HEK293T (cell line): ENCODE measurements at places on chromosomes 12 and 14.

DNA sequence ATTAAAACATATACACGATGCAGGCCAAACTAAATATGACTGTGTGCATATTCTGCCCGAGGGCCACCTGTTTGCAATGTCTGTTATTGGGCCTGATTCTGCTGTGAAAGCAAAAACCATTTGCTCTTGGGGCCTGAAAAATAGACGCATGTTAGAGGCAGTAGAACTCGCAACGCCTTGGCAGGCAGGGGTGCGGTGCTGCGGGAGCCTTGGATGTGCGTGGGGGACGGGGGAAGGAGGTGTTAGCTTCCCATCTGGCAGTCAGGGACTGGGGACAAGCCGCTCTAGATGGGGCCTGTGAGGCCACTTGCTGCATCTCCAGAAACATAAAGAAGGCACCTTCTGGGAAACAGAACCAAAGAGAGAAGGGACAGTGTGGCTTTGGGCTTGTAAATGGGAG, 216.3 kb downstream of the PHETA1 start:
- no peak for DNase-seq

DNA sequence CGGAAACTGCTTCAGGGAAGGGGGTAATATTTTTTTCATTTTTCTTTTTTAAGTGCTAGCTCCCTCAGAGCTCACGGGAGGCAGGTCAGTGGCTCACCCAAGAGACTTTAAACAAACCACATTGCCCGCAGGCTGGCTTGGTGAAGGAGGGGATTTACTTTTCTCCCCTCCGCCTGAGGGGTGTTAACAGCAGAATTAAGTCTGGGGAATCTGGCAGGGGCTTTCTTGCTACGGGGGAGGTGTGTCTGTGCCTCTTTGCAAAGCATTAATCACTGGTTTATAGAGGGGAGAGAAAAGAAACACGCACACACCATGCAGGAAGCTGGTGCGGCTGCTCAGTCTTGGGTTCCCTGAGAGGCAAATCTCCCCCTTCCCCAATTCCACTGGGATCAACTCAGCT, 26.2 kb upstream of the TBX3 start:
- DNase-seq: no peak

DNA sequence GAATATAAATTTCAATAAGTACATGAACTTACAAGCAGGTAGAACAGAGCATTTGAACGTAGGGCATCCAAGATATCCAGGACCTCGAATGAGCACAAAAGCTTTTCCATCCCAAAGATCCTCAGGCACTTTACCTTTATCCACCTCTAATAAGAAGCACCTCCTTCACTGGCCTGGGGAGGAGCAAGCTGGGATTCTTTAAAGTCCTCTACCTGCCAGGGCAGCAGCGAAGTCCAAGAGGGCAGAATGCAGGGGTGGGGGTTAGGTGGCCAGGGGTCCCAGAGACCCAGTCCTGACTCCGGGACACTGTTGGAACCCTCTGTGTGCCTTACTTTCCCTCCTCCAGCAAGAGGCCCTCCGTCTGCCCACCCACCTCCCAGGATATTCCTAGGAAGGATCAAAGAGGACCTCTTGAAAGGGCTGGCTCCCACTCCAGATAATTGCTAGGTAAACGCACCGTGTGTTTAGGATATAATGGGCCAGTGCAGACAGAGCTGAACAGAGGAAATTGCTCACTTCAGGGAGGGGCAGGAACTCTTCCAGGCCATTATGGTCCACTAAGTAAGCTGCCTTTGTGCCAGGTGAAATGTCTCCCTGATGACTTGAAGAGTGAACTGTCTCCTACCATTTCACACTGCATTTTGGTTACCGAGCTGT, 68.1 kb downstream of the TTC9 start:
- DNase-seq: no peak

GRCh38 chr12:122672515-122672914, 30.6 kb downstream of the HCAR2 start:
- DNase-seq: no peak

- DNase-seq: no peak
These were observed 30.9 kb upstream of the WDR89 start for GRCh38 chr14:63672417-63673180.

DNA sequence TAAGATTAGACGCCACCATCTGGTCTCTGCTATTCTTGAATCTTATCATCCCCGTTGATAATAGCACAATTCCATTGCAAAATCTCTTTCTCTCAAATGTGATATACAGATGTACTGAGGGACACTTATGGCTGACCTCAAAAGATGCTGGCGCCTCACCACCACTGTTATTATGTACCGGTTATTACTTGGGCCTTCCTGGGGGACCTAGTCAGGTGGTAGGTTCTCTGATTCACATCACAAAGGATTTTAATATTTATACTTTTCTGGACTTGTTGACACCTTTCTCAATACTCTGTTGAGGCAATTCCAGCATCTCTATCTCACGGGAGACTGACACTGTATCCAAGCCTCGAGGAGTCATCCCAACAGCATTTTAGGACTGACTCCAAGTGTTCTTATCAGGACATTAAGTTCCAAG, 21.3 kb upstream of the FAM234B start:
- no peak for DNase-seq

DNA sequence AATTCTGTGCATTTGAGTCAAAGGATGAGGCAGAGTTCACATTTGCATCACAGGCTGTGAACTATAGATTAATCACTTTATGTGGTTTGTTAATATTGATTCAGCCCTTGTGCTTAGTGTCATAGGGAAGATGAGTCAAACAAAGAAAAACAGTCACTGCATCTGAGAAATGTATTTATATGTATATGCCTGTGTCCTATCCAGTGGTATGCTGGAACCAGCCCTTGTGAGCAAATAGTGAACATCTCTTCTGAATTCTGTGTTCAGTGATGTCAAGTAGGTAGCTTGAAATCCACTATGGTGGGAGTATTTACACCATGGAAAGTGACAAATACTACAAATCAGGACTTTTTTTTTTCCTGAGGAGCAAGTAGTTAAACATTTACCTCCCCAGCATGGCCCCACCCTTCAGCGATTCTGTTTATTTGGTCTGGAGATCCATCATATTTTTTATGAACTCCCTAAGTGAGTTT, 128.5 kb downstream of the HMGA2 start:
- DNase-seq: no peak

- DNase-seq: no peak
These were observed 72.3 kb downstream of the CDK17 start for GRCh38 chr12:96327889-96328288.

- peak; percentile 30 for DNase-seq
These were observed 68.3 kb downstream of the SEC23A start for GRCh38 chr14:39034481-39035296.

DNA sequence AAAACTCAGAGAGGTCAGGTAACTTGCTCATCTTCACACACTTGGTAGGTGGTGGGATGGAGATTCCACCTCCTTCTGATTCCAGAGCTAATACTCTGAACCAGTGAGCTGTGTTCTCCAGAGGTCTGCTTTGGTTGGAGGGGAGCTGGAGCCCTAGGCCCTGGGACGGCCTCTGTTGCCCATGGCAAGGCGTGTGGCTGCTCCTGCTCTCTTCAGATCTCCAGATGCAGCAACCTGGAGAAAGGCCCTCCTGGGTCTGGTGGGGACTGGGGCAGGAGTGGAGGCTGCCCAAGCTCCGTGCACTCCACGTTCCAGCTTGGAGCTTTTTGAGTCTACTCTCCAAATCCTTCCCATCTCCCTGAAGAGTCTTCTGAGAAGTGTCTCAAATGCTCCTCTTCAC, 10.7 kb downstream of the CCND2 start:
- no peak for DNase-seq

DNA sequence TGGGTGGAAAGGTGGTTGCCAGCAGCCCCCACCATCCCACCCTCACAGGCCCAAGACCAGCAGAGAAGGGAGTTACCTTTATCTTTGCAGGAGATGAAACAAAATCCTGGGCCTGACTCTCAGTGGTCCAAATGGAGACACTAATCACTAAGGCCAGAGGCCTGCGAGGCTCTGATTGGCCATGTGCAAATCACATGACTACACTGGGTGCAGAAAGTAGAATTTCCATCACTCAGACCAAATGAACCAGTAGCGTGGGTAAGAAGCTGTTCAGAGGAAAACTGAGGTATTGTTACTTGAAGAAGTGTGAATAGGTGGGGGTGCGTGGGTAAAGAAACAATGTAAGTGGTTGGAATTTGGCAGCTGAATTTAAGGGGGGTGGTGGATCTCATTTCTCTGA, 20.2 kb upstream of the PPP1CC start:
- DNase-seq: peak; percentile 25

- no peak for DNase-seq
These were observed 1.8 kb upstream of the RCOR1 start for GRCh38 chr14:102590667-102591099.

DNA sequence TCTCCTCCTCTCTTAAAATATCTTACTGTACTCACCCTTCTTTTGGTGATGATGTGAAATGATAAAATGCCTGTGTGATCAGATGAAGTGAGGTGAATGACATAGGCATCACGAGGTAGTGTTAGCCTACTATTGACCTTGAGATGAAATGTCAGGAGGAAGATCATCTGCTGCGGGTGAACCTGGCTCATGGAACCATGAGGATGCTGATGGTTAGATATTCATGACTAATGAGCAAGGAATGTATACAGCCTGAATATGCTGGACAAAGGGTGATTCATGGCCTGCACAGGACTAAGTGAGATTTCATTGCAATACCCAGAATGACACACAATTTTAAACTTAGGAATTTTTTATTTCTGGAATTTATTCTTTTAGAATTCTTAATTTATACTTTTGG, 89.6 kb downstream of the DAAM1 start:
- no peak for DNase-seq

- no peak for DNase-seq
These were observed 126.5 kb downstream of the TMEM30B start for GRCh38 chr14:61154641-61155040.

DNA sequence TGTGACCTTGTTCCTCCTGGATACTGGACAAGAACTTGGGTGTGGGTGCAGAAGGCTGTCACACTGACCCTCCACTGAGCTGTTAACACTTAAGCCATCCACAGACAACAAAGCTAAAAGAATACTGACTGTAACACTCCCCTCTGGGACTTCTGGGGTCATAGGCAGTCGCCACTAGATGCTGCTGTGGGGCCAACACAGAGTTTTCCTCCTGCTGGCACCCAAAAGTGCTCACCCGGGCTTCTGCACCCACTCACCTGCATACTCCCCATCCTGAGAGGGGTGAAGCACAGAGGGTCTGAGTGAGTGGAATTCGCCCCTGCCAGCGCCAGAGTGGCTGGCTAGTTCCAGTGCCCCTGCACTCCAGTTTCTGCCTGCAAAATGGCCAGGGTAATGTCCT, 422.4 kb upstream of the LMO3 start:
- DNase-seq: no peak

- no peak for DNase-seq
These were observed 10.1 kb downstream of the SLC25A29 start for GRCh38 chr14:100296106-100296651.

DNA sequence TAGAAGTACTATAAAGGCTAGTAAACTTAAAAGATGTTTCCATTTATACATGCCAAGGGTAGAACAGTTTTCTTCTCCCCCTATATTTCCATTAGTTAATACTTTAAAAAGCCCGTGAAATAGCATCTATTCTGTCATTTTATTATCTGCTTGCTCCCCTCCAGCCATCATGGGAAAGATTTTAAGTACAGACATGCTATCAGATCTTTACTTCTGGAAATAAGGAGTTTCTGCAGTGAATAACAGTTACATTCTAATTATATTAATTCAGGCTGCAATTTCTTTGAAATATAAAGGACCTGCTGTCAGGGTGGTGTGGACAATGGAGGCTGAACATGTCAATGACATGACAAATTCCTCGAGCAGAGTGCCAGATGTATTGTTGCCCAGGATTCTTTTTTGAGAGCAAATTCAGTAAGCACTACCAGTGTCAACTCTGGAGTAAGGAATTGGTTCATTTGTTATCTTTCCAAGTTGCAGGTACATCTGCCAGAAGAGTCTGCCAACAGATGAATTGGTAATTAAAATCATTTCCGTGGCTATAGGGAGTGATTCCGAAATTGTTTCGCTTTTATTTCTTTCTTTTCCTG, 151.3 kb downstream of the BTG1 start:
- no peak for DNase-seq

DNA sequence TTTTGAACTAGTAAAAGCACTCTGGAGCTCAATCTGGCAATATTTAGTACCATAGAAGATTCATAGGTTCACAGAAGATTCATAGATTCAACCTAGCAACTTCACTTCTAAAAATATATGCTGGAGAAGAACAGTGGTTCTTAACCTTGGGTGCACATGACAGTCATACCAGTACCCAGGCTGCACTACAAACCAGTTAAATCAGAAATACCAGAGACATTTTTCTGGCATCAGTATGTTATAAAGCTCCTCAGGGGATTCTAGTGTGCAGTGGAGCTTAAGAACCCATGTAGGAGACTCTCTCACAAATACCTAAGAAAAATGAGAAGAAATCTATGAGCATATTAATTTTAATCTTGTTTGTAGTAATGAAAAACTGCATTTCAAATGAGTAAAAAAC, 46.6 kb downstream of the CNTN1 start:
- no peak for DNase-seq

DNA sequence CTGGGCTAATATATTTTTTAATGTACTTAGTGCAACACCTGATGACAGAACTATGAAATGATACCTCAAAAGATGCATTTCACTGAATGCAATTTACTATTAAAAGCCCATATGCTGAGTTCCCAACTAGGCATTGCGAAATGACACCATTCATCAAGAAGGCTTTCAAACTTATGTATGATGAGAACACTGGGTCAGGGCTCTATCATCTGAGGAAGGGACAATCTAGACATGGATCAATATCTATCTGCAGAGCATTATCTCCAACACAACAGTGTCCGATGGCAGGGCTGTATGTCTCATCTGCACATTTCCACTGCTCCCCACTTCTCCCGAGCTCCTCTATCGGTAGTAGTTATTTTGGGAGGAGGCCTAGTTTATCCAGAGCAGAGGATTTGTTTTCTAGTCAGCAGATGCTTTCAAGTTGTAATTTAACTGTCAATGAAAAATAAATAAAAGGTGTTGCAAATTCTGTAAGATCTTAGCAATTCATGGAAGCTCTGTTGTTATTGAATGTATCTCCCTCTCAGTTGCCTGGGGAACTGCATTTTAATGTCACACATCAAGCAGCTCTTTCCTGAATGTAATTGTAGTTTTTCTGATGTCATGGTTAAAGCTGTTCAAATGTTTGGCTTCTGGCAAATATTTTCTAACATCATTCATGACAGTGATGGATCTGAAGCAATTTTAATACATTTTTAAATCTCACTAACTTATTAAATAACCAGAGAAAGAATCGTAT, 7.4 kb upstream of the GCH1 start:
- DNase-seq: no peak

GRCh38 chr14:40847480-40847879, 759.2 kb upstream of the LRFN5 start:
- DNase-seq: no peak
